Mucosa of descending colon (tissue), 3 donors: ENCODE measurements at places on chromosomes 4 and X.

DNA sequence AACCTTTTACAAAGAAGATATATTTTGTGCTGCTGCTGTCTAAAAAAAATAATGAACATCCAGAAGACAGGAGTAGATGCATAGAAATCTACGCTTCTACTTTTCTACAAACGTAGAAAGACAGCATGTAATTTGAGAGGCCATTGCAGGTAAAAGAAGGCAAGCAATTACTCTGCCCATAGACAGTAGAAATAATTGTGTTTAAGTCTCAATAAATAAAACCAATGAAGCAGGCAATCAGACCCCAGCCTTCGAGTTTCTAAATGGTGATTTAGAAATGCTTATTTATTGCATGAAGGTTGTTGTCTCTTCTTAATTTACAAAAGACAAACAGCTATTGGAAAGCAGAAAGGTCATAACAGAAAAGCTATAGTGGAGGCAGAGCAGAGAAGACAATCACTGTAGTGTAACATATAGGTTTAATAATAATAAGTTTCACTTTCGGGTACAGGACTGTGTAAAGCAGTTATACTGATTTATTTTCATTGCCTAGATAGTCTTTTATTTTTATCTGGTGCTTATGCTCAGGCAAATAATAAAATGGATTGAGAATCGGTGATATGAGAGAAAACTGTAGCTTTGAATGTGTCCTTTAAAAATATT is 123.0 kb upstream of the TACR3 start:
- DNase-seq = no peak

DNA sequence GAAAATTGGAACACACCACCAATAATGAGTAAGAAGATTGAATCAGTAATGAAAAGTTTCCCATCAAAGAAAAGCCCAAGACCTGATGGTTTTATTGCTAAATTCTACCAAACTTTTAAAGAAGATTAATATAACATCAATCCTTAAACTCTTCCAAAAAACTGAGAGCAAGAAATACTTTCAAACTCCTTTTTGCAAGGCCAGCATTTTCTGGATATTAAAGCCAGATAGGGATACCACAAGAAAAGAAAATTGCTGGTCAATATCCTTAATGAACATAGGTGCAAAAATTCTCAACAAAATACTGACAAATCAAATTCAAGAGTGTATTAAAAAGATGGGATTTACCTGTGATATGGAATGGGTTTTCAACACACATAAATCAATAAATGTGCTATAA is 484.6 kb downstream of the ANKRD50 start:
- no peak for DNase-seq

DNA sequence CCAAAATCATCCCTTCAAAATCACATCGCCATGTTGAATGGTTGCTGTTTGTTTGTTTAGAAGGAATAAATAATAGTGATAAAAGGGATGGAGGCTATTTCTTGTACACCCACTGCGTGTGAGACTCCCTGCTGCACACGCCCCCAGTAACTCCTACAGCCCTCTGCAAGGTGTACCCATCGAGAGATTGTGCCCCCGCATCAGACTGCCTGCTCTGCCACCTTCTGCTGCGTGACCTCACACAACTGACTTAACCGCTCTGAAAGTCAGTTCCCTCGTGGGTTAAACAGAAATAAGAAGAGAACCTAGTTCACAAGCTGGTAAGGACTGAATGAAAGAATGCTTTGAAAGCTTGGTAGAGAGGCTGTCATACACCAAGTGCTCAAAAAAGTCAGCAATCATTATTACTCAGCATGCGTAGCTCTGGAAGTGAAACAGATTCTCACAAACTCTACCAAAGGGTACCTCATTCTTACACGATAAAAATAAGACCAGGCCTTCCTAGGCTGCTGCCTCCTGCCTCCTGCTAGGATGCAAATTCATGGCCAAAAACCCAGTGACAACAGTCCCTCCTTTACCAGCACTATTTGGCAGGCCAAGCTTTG is 147.1 kb downstream of the CPEB2 start:
- no peak for DNase-seq

- no peak for DNase-seq
Observed at GRCh38 chr4:16588651-16589050, 309.8 kb downstream of the LDB2 start.

DNA sequence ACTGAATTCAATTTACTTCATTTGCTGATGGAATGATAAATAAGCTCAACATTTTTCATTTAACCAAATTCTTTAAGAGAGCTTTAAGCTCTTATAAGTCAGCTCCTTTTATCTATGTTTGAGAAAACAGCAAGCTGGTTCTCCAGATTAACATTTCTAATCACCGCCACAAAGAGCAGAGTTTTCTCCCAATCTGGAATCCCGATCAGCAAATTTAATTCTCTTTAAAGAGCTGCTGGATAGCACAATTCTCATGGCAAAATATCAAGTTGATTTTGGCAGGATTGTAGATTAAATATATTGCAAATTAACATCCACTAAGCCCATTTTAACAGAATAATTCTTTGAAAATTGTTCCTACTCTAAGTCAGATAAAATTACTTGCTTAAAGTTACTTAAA is 48.8 kb downstream of the RPS6KA3 start:
- DNase-seq = no peak

GRCh38 chr4:156560701-156561100 is 410.9 kb downstream of the PDGFC start:
- DNase-seq = no peak

GRCh38 chr4:5460106-5460801 is 248.1 kb downstream of the EVC2 start:
- peak; percentile 16 for DNase-seq

GRCh38 chr4:24771241-24771640 is 24.1 kb upstream of the SOD3 start:
- no peak for DNase-seq

DNA sequence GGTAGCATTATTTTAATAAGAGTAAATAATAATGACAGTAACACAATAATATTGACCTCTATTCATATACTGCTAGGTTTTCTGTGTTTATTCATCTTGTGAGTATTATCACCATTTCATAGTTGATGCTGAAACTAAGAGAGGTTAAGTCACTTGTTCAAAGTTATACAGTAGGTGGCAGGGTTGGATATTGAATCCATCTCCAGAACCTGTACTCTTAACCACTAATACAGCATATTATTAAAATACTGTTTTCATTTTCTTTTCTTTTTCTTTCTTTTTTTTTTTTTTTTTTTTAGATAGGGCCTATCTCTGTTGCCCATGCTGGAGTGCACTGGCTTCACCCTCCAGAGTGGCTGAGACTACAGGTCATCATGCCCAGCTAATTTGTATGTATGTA is 7.1 kb upstream of the ELF2 start:
- DNase-seq = no peak

GRCh38 chrX:10571260-10571659 is 49.1 kb downstream of the MID1 start:
- no peak for DNase-seq

- DNase-seq = no peak
Observed at GRCh38 chr4:159293811-159294515, 191.1 kb downstream of the RAPGEF2 start.

DNA sequence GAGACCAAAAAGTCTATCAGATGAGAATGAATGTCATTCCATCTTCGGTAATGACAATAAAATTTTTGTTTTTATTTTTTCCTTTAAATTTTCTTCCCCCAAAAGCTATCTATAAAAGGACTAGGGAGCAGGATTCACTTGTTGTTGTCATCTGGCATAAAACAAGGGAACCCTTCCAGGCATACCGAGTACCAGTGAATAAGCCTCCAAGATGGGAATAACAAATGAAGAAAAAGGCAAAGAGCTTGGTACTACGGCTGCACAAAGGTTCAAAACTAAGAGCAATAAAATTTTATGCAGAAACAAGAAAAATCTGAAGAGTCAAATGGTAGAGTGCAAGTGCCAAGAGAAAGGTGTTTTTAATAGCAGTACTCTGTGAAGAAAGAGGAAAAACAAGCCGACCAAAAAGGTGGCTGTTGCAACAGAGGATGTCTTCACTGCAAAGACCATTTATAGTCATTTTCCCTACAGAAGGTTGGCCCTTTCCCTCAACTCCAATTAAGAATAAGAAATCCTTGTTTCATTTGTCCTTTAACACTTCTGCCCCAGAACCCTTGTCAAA is 25.8 kb downstream of the PPP3CA start:
- DNase-seq = no peak

DNA sequence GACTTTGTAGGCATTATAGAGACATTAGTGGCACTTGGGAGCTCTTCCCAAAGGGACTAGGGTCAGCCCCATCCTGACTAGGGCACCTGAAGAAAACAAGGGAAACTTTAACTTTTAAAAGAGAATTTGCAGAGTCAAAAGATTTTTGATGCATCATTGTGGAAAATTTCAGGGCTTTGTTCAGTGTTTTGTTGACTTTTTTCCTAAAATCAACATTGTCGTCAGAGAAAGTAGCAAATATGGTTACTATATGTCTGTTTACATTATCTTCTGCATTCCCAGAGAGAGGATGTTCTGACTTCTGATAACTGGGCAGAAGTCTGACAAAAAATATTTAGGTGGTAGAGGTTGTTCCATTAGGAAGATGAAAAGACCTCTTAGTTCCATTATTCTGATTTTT is 51.9 kb downstream of the LUZP4 start:
- DNase-seq = no peak

DNA sequence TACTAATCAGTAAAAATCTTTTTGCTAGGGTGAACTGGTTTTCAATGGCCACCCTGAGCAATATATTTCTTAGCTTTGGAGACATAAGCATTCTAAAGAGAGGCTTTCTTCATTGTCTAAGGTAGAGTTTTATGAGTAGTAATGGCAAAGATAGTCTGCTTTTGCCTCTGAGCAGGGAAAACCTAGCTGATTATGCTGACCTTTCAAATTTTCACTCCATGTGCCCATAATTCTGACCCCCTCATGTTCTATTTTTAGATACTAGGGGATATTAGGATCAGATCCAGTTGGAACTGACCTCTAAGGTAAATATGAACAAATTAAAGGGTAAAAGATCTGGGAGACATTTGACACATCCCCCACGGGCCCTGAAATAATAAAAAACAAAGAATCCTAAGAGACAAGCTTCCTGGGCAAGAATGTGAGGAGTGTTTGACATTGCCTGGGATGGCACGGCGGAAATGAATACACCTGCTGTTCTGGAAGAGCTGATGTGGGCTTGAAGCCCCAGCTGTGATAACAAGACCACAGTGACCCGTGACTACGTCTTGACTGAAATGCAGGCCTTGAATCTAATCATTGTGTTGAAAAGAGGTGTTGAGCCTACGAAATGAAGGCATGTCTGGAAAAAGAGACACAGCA is 392.1 kb upstream of the FRG1 start:
- DNase-seq = no peak

DNA sequence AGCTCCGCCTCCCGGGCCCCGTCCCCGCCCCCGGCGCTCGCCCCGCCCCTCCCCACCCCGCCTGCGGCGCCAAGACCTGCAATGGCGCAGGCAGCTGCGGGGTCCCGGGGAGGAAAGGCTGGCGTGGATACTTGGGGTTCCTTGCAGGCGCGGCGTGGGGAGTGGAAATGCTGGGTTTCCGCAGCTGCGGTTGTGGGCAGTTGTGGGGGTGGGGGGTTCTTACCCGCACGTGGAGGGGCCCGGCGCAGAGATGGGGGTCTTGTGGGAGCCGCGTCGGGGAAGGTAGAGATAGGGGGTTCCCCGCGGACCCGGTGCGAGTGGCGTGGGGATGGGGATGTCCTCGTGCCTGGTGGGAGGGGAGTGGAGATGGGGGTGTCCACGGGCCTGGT is 680 bp upstream of the ASMTL start:
- peak; percentile 94 for DNase-seq

DNA sequence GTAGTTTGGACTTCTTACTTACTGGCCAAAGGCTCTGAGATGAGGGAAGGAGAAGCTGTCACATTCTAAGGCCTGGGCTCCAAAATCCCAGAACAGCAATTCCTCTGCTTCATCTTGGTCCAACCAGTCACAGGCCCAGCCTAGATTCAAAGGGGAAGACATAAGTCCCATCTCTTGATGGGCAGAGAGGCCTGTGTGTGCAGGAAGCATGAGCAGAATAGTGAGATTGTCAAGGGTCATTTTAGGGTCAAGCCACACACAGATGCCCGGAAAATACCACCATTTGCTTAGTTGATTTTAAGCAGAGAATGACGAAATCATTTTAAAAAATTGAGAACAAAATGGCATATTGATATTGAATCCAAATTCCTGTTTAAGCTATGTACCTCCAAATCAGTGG is 580.9 kb upstream of the ZFP42 start:
- DNase-seq = no peak

DNA sequence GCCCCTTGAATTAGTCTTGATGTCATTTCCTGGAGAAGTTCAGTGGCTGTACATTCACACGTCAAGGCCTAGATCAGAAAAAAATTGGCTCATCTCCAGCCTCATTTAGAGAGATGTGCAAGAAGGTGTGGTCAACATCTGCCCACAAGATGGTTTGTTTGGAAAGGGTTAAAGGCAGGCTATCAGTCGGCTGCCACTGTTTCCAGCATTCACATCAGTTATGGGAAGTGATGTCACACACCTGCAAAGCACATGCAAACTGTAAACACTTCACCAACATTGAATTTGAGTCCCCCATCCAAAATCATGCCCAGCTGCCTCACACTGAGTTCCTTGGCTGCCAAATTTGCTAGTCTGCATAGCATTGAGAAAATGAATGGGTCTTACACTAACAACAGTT is 498.3 kb upstream of the INTU start:
- DNase-seq = no peak

- no peak for DNase-seq
Observed at GRCh38 chrX:149129767-149130166, 375.3 kb downstream of the IDS start.

- peak; percentile 68 for DNase-seq
Observed at GRCh38 chr4:184267673-184268583, 50.3 kb upstream of the ENPP6 start.

DNA sequence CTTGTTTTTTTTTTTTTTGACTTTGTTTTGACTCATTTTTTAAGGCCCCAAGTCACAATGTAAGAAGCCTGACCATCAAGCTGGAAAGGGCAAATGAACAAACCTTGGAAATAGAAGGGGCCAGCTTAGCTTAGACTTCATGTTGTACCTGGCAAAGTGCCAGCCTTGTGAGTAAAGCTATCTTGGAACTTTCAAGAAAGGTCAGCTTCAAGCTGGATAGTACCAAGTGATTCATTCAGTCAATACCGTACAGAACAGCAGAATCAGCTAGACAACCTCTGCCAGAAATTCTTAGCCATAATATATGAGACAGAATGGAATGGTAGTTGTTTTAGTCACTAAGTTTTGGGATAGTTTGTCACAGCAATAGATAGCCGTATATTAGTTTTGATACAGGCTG is 1492.2 kb upstream of the TENM3 start:
- DNase-seq = no peak

DNA sequence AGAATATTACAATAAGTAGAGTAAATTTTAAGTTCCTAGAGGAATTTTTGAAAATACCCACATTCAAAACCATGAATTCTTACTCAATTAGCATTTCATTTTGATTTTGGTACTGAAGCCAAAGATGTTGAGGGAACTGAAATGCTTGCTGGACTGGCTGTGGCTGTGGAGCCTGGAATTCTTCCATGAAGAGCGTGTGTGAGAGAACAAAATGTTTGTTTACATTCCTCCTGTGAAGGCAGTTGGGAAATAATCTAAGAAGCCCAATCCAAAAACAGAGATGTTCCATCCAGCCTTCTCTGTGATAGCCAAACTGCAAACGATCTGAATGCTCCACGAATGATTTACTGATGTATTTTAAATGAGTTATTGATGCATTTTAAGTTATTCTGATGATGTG is 3.8 kb upstream of the ADH1B start:
- no peak for DNase-seq
